NCI-H1694 (cell line): ENCODE measurements at places on chromosomes 1 and 21.

- no peak for DNase-seq
These were observed 13.3 kb downstream of the SMIM12 start for GRCh38 chr1:34846265-34846664.

DNA sequence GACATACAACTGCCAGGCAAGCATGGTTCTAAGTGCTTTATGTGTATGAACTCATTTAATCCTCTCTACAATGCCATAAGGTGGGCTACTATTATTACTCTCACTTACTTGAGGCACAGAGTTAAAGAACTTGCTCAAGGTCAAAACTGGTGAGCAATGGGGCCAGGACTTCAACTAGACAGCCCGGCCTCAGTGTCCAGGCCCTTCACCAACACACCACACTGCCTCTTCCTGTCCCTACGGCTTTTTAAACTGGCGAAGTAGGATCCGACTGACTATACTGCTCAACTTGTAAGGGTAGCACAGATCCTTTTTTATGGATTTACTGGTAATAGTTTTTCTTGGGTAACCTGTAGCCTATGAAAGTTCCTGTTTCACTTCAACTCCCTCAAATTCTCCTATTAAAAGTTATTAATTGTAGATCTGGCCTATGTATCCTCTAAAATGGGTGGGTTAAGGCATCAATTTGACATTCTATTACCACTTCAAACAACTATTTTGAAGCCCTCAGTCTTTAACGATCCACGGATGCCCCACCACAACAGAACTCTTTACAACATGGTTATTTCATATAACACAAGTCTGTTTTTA lies 4.3 kb downstream of the ERRFI1 start:
- no peak for DNase-seq

DNA sequence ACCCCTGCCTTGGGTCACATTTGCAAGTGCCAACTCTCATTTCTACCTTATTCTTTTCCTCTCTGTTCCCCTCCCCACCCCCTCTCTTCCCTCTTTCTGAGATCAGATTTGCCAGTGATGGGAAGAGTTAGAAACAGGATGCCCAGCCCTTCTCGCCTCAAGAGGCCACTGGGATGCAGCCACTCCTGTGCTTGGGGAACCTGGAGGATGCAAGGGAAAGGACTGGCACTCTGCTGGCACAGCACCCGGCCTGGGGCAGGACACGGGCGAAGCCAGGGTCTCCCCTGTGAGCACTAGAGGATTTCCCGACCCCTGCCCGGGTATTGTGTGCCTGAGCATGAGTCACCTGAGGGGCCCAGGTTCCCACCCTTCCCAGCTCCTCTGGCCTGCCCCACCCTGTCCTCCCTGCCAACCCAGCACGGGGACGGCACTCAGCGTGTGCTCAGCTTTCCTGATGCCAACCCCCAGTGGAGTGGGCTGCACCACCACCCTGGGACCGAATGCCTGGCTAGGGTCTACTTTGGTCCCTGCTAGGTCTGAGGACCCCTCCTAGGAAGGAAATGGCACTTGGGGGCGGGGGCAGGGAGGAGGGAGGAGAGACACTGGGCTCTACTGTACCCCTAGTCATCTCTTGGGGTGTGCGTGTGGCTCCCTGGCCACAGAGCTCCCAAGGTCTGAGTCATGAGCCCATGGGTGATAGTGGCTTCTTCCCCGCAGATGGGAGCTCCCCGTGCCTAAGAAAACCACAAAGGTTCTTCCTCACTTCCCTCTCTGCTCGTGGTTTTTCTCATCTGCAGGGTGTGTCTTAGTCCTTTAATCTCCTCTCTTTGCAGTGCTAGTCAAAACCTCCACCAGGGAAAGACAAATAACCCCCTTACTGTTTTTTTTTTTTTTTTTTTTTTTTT lies 12.4 kb downstream of the LMNA start:
- DNase-seq, result no peak

GRCh38 chr1:115301438-115302020 lies 36.5 kb downstream of the NGF start:
- no peak for DNase-seq

GRCh38 chr1:215583185-215583749 lies 16.2 kb downstream of the KCTD3 start:
- no peak for DNase-seq

- no peak for DNase-seq
These were observed 41.6 kb downstream of the AK4 start for GRCh38 chr1:65189576-65190115.

GRCh38 chr1:219906924-219907771 lies 21.2 kb downstream of the SLC30A10 start:
- no peak for DNase-seq

DNA sequence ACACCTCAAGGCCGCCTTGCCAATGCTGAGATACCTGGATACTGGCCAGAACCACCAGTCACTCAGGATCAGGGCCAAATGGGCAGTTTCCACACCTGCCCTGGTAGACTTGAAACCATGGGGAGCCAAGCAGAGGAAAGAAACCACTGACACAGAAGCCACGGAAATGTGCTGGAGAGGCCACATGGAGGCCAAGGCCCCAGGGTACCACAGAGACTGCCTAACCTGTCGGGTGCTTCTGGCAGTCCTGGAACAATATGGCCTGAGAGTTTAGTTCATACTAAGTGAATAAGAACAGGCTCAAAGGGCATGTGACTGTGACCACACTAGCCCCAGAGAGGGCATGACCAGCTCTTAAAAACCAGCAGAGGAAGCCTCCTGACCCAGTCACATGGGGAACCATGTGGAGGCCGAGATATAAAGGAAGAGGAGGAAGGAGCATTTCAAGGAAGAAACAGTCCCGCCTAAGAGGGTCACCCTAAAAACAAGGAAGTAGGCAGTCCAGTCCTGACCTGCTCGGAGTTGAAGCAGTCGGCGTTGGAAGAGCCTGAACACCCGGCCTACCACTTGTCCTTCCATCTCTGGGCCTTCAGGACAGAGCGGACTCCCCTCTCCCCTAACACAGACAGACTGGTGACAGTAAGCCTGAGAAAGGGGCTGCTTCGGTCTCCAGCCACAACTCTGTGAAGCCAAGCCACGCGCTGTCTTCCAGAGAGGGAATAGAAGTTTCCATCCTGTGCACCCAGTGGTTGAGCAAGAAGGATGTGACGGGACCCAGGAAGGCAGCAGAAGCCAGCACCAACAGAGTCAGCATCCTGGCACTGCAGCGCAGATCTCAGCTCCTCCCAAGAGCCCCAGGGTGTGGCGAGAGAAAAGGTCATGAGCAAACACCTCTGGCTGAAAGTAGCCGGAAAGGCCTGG lies at the start of gene DENND2D:
DENND2D (minus strand) TSS at position 766 of the 921 bp plus-strand sequence; CDS start at position 579, 187 bp downstream.
- DNase-seq, result no peak

- DNase-seq, result no peak
These were observed at the start of gene CACYBP for GRCh38 chr1:174999936-175000696. Gene CACYBP (plus strand): TSS chr1:174999947. CDS start chr1:175000181, 234 bp downstream.

DNA sequence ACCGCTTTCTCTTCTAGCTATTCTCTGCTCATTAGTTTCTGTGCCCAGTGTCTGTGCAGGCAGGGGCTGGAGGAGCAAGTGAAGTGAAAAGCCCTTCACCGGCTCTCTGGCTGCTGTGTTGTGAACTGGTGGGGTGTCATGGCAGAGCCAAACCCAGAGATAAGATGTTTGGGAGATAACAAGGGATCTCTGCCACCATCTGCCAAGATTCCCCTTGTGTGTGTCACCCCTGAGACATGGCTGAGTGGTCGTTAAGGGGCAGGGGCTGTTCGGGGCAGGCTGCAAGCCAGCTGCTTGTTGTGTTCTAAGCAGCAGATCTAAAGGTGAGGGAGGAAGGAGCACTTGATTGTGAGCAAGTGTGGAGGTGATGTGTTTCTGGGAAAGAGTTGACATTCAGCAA lies 24.5 kb downstream of the CNIH3 start:
- no peak for DNase-seq

GRCh38 chr21:35932232-35932911 lies 128.0 kb downstream of the SETD4 start:
- no peak for DNase-seq

DNA sequence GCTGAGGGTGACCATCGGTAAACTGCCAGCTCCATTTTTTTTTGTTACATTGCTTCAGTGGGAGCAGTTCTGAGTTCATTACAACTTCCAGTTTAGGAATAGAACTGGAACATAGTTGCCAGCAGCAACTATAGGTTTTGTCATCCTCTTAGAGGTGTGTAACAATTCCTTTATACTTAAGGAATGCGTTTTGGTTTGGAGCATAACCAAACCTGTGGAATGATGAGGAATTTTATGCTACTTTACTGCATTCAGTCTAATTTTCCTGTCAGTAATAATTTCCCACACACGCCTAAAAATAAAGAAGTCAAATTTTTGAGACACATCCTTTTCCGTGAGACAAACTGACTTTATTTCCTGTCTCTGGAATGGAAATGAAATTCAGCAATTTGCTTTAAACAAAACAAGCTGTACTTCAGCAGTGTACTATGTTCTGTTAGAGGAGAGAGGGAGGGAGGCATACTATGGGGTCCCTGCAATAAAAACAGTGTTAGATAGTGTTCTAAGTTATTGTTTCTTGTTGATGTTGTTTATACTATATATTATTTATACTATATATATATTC lies 4.8 kb upstream of the AMPD1 start:
- no peak for DNase-seq

DNA sequence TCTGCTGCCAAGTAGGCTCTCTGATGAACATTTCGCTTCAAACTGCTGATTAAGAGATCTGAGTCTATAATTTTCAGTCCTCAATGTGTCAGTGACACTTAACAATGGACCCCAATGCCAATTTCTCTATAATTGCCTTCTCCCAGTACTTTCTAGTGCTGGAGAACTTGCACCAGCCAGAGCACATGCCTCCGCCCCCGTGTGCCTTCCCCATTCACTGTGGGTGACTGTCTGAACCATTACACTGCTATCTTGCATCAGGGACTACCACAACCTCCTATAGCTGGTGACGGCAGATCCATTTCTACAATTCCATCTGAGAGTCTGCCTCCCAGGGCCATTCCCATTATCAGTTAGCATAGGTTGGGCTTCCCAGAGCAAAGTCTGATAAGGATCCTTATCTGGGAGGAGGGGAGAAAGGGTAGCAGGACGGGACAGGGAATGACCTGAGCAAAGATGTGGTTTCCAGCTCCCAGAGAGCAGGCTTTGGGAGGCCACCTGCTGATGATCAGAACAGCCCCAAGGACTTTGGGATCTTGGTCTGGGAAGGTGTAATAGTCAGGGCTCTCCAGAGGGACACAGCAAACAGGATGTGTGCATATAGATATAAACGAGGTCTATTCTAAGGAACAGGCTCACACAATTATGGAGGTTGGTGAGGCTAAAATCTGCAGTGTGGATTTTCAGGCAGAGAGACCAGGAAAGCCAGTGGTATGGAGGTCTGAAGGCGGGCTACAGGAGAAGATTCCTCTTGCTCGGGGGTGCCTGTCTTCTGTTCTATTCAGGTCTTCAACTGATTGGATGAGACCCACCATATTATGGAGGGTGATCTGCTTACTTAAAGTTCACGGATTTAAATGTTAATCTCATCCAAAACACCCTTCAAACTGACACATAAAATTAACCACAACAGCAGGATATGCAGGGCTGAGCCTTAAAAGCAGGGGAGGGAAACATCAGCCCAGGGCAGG lies 238.2 kb downstream of the PTPRU start:
- no peak for DNase-seq

DNA sequence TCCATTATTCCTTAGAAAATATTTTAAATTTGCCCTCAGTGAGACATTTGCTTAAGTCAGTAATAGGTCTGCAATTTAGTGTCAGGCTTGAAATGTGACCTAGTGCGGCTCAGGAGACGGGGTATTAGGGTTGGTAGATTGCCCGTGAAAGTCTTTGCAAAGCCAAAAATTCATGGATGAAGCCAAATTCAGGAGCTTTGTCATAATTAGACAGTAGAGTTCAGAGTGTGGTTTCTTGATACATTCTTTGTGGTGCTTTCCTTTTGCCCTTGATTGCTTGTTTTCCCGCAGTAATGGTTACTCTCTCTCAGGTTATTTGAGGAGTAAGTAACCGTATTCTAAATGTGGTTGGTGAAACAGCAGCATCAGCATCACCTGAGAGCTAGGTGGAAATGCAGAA lies 120.7 kb downstream of the RPS6KC1 start:
- DNase-seq, result no peak

- DNase-seq, result no peak
These were observed 42.8 kb downstream of the SHCBP1L start for GRCh38 chr1:182910143-182910542.

- no peak for DNase-seq
These were observed 357.8 kb upstream of the PRMT6 start for GRCh38 chr1:106698660-106699059.

- DNase-seq, result no peak
These were observed 5.8 kb upstream of the PTPN7 start for GRCh38 chr1:202165942-202166843.

DNA sequence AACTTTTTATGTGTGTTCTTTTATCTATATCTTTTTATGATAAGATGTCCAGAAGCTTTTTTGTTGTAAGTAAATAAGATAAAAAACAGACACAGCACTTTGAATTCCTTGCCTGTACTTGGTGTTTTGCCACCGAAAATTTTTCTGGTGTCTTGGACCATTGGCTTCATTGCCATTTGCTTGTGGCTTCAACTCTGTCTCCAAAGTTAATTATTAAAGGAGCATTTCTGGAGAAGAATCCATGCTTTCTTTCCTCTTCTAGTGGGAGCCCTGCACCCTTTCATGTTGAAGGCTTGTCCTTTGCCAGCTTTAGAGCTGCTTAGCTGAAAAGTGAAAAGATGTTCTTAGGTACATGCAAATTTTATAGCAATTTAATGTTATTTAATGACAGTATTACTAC lies 112.2 kb downstream of the DYRK1A start:
- DNase-seq, result no peak

- no peak for DNase-seq
These were observed 10.1 kb downstream of the ZC3H12A start for GRCh38 chr1:37484325-37485051.

GRCh38 chr1:104295511-104295910 lies 545.8 kb downstream of the AMY1C start:
- DNase-seq, result no peak

DNA sequence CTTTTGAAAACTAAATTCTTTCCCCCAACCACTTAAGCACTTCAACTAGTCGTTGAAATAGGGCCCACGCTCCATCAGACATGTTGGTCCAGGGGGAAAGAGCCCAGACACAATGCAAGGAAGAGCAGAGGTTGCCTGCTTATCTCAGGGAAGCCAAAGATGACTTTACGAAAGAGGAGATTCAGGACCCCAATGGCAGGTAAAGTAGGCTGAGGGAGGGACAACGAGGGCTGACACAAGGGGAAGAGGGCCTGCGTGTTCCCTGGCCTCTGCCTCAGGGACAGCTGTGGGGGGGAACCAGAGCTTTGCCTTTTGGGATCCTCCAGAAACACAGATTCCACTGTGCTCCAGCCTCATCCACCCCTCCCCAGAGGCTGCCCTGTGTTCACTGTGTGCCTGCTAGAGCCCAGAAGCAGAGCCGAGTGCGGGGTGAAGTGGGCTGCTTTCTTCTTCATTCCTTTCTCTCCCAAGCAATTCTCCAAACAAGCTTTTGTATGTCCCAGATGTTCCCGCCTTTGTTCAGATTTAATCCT lies 135.5 kb upstream of the GRIK3 start:
- DNase-seq, result no peak
